ENCODE measurements at places on chromosomes 13 and 19.

GRCh38 chr19:23415561-23416191 is 20.4 kb upstream of the ZNF91 start:
- no peak for DNase-seq

DNA sequence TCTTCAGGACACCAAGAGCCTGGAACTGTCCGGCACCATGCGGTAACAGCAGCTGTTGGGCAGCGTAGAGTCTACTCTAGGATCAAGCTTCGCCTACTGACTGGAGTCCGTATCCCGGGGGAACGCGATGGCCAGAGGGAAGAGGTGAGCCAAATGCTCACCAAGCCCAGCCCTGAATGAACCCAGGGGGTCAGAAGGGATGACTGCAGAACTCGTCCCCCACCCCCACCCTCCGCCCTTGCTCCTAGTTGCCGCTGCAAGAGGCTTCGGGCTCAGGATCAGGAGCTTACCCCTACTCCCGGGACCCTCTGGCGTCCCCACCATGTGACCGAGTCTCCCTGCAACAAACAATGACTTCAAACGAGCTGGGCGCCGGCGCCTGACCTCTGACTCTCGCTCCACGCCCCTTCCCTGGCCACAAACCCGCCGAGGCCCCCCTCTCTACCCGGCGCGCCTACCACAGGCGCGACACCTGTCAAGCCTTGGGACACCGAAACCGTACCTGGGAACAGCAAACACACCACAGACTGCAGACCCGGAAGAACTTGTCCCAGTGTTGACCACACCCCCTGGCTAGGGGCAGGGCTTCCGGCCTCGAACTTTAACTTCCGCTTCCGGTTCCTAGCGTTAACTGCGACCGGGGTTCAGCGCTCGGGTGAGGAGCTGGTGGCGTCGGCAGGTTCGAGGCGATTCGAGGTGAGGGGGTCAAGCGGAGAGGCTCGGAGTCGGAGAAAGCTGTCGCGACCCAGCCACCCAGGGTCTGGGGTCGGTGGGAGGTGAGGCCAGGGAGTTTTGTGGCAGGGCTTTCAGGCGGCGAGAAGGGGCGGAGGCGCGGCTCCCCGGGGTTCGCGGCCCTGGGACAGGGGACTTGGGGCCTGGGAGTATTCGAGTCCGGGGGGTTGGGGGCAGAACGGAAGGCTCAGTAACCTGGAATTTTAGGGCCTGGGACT is at the start of gene UBL5:
Gene UBL5 (plus strand): TSS at position 630 of the 950 bp plus-strand sequence. CDS start 420 bp downstream, outside the sequence.
- peak; percentile 83 for DNase-seq

DNA sequence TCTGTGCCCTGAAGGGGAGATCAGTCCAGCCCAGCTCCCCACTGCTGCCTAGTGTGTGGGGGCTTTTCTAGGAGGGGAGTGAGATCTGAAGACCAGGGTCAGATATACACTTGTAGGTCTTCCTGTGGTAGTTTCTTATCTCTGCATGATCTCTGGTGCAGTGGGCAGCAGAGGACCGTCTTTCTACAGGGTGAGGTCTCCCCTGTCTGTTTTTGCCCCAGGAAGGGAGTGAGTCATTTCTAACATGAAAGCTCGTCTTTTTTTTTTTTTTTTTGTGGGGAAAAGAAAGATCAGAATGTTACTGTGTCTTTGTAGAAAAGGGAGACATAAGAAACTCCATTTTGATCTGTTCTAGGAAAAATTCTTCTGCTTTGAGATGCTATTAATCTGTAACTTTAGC is 8.8 kb upstream of the ZNF808 start:
- DNase-seq, result no peak

GRCh38 chr19:55255618-55256423 is 3.0 kb downstream of the PPP6R1 start:
- DNase-seq, result peak; percentile 25

DNA sequence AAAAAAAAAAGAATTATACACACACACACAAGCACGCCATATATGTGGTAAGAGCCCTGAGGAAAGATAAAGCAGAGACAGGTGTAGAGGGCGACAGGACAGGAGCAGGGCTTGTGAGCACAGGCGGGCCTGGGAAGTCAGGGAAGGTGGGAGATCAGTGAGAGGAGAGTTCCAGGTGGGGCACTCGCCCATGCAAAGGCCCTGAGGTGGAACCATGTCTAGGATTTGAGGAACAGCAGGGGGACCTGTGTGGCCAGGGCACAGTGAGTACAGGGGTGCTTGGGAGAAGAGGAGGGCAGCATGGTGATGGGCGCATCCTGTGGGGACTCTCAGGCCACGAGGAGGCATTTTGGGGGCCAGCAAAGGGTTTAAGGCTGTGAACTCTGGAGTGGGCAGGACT is 32.5 kb upstream of the NCCRP1 start:
- DNase-seq, result no peak

- peak; percentile 25 for DNase-seq
These were observed 15.4 kb upstream of the SIGLEC6 start for GRCh38 chr19:51546650-51547396.

GRCh38 chr13:43023289-43023963 is at the start of gene DNAJC15:
TSS of gene DNAJC15 (plus strand) at chr13:43023586. CDS start at chr13:43023627, 41 bp downstream.
- peak; percentile 62 for DNase-seq

DNA sequence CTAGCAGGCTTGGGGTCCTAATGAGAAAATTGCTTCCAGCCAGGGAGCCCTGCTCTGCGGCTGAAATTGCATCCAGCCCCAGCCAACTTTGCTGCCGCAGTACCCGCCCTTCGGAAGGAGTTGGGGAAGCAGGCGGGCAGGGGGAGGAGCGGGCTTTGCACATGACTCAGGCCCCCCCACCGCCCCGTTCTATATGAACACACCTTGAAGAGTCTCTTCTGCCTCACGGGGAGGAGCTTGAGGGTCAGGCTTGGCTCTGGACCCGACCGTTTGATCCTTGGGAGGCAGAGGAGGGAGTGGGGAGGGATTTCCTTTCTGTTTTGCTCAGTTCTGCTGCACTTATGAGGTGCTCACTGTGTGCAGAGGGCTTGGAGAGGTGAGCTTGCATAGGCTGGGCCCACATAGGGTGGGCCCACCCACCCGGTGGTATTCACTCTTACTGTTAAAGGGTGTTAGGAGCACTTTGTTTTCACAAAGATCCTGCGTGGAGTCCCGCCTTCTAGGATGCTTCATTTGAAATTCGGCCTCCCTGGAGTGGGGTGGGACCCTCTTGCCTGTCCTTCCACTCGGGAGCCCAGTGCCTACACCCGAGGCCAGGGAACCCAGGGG is 46.5 kb downstream of the LYL1 start:
- no peak for DNase-seq

DNA sequence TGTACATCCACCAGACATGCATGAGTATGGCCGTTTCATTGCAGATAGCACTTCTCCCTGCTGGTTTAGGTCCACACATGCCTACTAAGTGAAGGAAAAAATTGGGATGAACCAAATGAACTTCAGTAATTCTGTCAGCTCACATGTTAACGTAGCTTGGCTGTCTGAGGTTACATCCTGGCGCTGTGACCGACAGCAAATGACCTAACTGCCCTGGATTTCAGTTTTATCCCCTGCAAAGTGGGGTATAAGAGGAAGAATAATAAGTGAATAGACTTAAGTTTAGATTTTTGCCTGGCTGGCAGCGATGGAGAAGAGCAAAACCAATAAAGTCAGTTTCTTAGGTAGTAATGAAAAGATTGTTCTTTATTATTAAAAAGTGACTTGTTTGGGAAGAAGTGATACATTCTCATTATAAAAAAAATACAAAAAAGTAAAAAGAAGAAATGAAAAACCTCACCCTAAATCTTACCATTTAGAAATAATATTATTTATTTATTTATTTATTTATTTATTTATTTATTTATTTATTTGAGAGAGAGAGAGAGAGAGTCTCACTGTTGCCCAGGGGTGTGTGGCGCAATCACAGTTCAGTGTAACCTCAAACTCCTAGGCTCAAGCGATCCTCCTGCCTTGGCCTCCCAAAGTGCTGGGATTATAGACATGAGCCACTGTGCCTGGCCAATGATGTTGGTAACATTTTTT is 4.2 kb upstream of the RNF113B start:
- DNase-seq, result no peak

GRCh38 chr19:17866312-17866963 is 5.3 kb upstream of the SLC5A5 start:
- no peak for DNase-seq

GRCh38 chr13:43119206-43119605 is 95.8 kb downstream of the DNAJC15 start:
- no peak for DNase-seq

DNA sequence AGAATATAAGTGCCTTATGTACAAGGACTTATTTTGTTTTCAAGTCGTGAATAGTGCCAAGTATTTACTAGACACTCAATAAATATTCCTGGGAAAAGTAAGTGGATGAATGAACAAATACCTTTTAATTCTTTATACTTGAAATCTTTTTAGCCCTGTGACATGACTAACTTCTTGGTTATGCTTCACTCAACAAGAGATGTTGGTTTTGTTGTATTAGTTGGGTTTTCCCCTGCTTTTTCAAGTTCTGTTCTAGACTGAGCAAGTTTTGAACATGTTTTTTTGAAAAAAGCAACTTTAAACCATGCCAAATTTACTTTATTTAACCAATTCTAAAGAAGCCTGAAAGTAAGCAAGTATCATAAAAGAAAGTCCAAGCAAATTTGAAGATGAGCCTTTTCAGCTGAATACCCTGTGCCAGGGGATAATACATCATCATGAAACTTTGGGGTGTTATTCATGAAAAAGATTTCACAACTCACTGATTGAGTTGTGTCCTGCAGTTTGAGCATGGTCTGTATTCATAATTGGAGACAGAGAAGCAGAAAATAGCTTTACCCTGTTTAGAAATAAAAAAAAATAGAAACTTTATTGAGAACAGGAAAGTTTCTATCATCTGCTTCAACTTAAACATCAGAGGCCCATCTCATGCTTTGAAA is 11.1 kb downstream of the LMO7 start:
- no peak for DNase-seq

GRCh38 chr13:30392681-30393045 is 29.6 kb upstream of the UBE2L5 start:
- DNase-seq, result no peak

GRCh38 chr13:113852536-113853517 is 11.0 kb downstream of the GAS6 start:
- no peak for DNase-seq

DNA sequence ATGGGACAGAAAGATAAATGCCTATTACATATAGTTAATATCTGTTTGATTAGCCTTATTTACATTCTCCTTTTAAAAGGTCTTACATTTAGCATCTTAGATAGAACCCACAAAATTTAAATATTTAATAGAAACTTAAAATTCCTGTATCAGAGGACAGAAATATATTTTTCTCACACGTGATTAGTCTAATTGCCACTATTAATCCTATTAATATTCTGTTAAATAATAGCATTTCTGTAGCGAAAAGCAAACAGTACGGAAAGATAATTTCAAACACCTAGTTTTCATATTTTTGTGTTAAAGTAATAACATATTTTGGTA is 380 bp upstream of the ZNF30 start:
- no peak for DNase-seq
